ENCODE measurements at places on chromosomes 11 and 22.

DNA sequence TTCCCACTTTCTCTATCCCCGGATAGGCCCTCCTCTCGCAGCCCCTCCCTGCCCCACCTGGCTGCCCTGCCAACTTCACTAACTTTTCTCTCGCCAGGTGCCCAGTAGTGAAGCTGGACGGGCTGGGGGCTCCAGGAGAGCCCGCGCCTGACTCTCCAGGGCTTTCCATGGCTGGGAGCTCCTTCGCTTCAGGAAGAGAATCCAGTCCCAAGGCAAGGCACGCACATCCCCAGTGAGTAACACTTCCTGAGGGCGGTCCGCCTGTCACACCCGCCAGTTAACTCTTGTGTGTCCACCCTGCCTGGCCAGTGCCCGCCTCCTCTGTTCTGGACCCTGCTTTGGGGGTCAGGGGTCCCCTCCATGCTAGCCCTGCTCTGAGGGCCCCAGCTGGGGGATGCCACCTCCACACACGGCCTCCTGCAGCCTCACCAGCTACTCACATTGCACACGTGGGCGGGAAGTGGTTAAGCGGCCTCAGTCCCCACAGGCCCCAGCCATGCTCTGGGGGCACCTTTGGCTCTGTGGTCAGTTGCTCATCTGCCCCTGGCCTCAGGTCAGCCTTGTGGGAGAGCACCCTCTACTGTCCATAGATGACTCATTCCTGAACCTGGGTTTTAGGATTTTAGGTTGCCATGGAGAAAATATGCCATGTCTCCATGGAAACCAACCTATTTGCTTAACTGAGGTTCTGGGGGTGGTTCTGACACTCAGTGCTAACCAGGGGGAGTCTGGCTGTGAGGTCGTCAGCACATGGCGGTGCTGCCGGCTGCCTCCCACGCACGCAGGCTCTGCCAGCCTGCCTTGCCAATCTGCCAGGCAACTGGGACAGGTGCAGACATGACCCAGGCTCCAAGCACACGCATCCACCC lies at the start of gene RIN1:
Gene RIN1 (minus strand): TSS at position 201 of the 869 bp plus-strand sequence. CDS start 32 bp downstream, at position 169.
- no peak for DNase-seq

DNA sequence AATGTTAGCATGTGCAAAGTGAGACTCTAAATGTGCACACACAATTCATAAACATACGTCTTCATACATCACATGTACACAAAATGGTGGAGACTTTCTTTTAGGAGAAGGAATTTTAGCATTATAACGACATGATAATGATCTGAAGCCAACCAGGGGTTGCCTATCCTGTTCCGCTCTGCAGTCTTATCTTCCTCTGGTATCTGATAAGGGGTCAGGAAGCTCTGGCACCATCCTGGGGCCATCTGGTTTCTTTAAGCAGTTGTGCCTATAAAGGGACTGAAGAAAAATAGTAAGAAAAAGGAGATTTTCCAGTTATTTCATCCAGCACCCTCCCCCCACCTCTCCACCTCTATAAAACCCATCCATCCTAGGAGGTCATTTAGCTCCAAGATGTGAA lies 5.8 kb upstream of the NUP50 start:
- no peak for DNase-seq

GRCh38 chr11:100674212-100674611 lies 12.9 kb upstream of the ARHGAP42 start:
- no peak for DNase-seq

DNA sequence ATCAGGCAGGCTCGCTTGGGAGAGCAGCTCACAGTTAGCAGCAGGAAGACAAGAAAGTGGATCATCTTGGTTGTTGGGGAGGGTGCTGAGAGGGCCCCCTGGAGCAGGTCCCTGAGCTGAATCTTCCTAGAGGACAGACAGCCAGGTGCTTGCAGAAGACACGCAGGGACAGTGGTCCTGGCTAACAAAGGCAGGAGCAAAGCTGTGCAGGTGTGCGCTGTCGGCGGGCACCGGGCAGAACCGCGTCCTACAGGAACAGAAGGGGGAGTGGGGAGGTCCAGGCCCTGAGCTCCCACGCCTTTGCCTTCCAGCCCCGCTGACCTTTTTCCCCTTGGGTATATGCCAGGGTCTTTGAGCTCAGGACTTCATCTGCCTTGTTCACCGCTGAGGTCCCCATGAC lies 30.1 kb upstream of the PARVB start:
- DNase-seq: no peak

GRCh38 chr22:48669986-48670716 lies 1157.5 kb downstream of the BRD1 start:
- DNase-seq: no peak

GRCh38 chr11:83070731-83071566 lies 748 bp downstream of the RAB30 start:
- DNase-seq: no peak

GRCh38 chr11:16781936-16782919 lies 43.8 kb downstream of the C11orf58 start:
- DNase-seq: no peak

DNA sequence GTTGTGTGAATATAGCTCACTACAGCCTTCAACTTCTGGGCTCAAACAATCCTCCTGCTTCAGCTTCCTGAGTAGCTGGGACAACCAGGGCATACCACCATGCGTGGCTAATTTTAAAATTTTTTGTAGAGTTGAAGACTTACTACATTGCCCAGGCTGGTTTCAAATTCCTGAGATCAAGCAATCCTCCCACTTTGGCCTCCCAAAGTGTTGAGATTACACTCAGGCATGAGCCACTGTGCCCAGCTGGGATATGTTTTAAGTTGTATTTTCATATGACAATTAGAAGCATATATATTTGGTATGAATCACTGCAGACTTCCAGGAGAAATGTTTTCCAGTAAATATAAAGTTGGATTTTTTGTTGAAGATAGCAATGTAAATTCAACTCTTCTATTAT lies 15.4 kb downstream of the DDX10 start:
- DNase-seq: no peak

- no peak for DNase-seq
Measured at GRCh38 chr11:45959851-45960250, 37.4 kb downstream of the LARGE2 start.

- no peak for DNase-seq
Measured at GRCh38 chr11:71490044-71490730, 36.9 kb upstream of the KRTAP5-7 start.

- DNase-seq: no peak
Measured at GRCh38 chr11:11387622-11388305, 34.7 kb upstream of the CSNK2A3 start.

DNA sequence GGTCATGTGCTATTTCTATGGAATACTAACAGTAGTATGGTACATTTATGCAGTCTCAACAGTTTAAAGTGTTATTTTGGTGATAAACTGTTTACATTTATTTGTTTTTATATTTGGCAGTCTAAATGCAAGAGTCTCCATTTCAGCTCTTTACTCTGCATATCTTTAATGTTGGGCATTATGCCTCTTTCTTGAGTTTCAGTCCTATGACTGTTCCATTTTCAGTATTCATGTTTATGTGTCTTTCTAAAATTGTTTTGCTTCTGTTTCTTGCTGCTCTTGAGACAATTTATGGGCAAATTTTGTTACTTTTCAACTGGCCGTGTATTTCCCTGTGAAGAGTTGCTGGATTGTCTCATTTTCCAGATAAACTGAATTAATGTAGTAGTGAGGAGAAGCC lies 6.6 kb upstream of the RAB30 start:
- no peak for DNase-seq

DNA sequence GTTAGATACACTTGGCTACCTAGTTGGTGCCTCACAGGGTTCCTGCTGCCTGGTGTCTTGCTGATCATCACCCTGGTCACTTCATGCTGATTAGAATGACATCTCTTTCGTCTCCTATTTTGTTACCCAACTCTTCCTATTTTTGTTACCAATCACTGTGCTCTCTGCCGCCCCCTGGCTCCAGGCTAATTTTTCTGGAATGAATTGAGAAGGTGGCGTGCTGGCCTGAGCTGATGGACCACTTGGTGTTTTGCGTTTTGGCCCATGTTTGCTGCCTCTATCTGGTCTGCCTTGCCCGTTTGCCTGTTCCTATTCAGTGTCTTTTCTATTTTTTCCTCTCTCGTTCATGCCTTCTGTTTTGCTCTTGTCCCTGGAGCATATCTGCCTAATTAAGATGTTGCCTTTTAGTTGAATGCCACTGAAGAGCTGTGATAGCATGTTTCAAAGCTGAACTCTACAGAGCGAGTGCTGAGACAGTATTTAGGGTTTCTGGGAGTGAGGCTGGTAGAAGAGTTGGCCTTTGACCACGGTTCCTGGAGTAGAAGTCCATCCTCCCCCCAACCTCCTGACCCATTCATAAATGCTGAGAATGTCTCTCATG lies 5.9 kb upstream of the ATF4 start:
- DNase-seq: no peak

DNA sequence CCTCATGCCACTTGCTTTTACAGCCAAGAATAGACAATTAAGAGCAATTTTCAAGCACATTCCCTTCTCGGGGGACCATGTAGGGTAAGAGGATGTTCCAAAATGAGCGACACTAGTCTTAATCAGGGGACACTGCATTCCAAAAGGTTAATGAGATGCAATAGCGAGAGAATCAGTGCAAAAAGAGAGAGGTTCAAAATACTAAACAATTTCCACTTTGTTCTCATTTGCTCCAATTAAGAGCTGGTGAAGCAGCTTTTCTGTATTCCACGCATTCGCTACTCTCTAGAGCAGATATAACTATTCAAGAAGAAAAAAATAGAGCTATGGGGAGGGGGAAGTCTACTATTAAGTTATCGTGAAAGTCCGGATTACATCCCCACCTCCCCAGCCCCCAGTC lies 811 bp downstream of the LRRC4C start:
- DNase-seq: no peak

DNA sequence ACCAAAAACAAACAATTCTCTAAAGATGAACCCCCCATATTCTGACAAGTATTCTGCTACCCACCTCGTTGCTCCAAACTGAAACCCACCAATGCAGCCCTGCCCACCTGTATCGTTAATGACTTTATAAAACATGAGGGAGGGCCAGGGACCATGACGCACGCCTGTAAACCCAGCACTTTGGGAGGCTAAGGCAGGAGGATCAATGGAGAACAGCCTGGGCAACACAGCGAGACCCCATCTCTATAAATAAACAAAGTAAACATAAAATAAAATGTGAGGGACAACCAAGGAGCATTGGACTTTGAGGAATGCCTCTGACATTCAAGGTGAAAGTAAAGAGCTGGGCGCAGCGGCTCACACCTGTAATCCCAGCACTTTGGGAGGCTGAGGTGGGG lies 39.8 kb upstream of the ATXN10 start:
- no peak for DNase-seq

GRCh38 chr11:44848963-44849350 lies 101.7 kb downstream of the TP53I11 start:
- no peak for DNase-seq

DNA sequence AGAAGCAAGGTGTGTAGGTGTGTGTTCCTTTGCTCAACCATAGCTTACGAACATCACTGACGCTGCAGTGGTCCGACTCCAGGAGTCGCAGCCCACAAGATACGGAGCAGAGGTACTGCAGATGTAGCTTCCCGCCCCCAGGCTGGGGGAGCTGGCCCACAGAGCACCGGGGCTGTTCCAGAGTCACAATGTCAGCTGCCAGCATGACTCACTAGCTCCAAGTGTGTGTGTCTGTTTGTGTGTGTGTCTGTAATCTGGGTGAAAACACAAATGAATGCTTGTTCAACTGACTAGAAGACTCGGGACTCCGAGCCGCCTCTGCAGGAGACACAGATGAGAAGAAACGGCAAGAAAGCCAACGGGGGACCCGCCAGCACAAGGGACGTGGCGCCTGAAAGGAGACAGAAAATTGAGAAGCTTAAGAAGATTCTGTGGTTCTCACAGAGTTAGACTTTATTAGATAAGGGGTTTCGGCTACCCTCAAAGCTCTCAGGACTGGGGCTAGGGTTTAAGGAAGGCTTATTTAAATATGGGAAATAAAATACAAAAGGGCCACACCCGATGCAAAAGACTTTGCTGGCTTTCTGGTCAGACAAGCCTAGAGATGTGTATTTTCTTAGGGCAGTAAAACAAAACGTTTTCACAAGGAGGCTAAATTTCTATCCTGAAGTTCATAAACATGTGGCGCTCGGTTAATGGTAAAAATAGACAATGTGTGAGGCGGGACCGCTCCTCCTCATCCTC lies 10.7 kb downstream of the VSIG10L2 start:
- no peak for DNase-seq

DNA sequence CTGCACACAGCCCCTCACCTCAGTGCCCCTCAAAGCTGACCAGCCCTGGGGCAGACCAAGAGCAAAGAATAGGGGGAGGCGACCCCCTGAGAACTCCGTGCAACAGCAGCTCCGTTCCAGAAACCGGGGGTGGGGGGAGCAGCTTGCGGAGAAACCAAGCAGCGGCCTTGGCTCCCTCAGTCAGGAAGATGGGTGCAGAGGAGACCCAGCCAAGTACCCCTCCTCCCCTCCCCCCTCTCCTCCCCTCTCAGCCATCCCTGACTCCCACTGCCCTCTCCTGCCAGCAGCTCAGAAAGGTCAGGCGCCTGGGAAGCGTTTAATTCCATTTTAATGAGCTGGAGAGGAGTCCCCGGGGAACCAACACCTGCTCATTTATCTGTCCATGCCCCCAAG lies 78.9 kb downstream of the PDE2A start:
- DNase-seq: no peak

GRCh38 chr11:31375879-31376278 lies 6.2 kb downstream of the DNAJC24 start:
- no peak for DNase-seq

- no peak for DNase-seq
Measured at GRCh38 chr11:76243193-76243956, 37.1 kb upstream of the WNT11 start.

GRCh38 chr11:17585911-17586695 lies 39.0 kb downstream of the OTOG start:
- DNase-seq: no peak

DNA sequence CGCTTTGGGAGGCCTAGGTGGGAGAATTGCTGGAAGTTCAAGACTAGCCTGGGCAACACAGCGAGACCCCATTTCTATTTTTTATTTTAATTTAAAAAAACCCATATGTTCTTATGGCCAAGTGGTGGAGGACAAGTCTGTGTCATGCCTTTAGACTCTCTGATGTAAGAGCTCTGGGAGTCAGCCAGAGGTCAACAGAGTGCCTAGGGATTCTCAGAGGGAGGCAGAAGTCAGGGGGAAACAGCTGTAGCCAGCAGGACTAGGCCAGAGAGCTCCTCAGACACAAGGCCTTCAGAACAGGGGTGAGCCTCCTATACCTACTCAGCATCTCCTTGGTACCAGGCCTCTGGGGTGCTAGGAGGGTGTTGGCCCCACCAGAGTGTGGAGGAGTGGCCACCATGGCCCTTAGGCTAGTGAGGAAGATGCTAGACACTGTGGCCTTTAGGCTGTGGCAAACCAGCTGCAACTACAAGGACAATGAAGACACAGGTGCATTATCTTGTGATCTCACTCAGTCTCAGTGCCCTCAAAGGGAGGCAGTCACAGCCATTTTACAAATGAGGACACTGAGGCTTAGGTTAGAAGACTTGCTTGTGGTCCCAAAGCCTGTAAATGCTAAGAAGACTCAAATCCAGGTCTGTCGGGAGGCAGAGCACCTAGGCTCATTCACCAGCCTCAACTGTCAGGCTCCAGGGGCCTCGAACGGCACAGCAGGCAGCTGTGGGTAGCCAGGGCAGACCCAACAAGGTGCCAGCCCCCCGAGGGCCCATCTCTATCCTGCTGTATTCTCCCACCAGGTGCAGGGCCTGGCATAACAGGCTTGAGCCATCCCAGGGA lies 5.0 kb downstream of the ZP1 start:
- DNase-seq: no peak

Data from activated CD4-positive, alpha-beta T cell treated with anti-CD3 and anti-CD28 coated beads for 1 hour (primary cell).